Activated T-helper 17 cell treated with anti-CD3 and anti-CD28 coated beads, Interleukin-2, amount 50 U/mL, for 72 hours (primary cell): ENCODE measurements at places on chromosomes 7 and 10. TPM values are rescaled to one million over a fixed set of nuclear protein-coding genes. Genes with fewer than 3 reads are reported as not detected.

Gene CDNF
- 0.58 TPM for total RNA-seq

Gene ANXA8
- total RNA-seq = not detected

Gene LAMB1
- total RNA-seq = not detected

Gene KLHDC10
- 16.2 TPM for total RNA-seq

Gene OR2A7
- 0.80 TPM for total RNA-seq

Gene CALHM3
- total RNA-seq = not detected

Gene PRSS37
- not detected for total RNA-seq

Gene OPN1SW
- not detected for total RNA-seq

Gene CYP2E1
- 1.4 TPM for total RNA-seq

Gene GRID1
- total RNA-seq = not detected

Gene HYAL4
- total RNA-seq = not detected

Gene SPOCK2
- total RNA-seq = 161 TPM

Gene RBM17
- 157 TPM for total RNA-seq

Gene SLC13A1
- not detected for total RNA-seq

Gene ANKRD30A
- not detected for total RNA-seq

Gene CRPPA
- total RNA-seq = 0.65 TPM

Gene ACBD7
- 1.5 TPM for total RNA-seq

Gene KCND2
- total RNA-seq = not detected
